ENCODE measurements at places on chromosomes 1 and 21.

GRCh38 chr1:90135286-90135685, 140.4 kb downstream of the ZNF326 start:
- H3K36me3 ChIP-seq = no peaks in the 10 kb centered on the region
- no peak for DNase-seq
- no peaks in the 10 kb centered on the region for H3K27me3 ChIP-seq
- H3K4me1 ChIP-seq = no peaks in the 10 kb centered on the region
- H3K4me3 ChIP-seq = no peak overlapping the region

DNA sequence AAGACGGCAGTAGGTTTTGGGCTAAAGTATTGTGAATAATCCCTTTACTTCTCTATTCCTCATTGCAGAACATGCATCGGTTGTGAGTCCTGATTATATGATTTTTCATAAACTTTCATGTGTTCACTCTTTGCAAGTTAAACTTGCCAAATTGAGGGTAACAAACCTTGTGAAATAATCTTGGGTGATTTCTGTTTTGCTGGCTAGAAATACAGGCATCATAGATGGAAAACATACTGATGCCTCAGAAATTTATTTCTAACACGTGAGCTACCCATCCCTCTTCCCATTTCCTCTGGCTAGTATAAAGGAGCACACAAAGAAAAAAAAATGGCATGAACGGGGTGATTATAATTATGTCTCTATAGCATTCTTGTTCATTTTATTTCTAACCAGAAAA, 39.6 kb downstream of the RGS5 start:
- no peaks in the 10 kb centered on the region for H3K36me3 ChIP-seq
- H3K27me3 ChIP-seq = no peaks in the 10 kb centered on the region
- H3K4me3 ChIP-seq = no peak overlapping the region
- H3K4me1 ChIP-seq = no peaks in the 10 kb centered on the region

DNA sequence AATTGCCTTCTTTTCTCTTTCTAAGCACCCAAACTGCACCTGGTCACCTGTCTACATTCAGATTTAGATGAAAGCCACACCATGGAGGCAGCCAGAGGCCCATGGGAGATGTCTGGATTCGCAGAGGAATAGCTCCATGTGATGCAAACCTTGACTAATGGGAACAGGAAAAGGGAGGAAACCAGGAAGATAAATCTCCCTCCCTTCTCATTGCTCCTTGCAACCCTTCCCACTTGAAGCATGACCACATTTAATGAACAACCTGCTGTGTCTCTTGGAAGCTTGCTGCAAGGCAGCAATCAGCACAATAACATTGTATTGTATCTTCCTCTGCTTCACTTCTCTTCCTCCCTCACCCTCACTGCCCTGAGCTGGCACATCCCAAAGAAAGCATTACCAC, 42.6 kb upstream of the KLF17 start:
- H3K4me3 ChIP-seq = no peak overlapping the region
- no peaks in the 10 kb centered on the region for H3K36me3 ChIP-seq
- no peaks in the 10 kb centered on the region for H3K27me3 ChIP-seq
- no peak overlapping the region for H3K27ac ChIP-seq
- no peaks in the 10 kb centered on the region for H3K4me1 ChIP-seq

- no peak for DNase-seq
- H3K27ac ChIP-seq = no peak overlapping the region
- H3K27me3 ChIP-seq = no peaks in the 10 kb centered on the region
- peaks cover 19% of the 10 kb centered on the region for H3K4me1 ChIP-seq
Measured at GRCh38 chr1:204659056-204659455, 26.5 kb downstream of the LRRN2 start.

DNA sequence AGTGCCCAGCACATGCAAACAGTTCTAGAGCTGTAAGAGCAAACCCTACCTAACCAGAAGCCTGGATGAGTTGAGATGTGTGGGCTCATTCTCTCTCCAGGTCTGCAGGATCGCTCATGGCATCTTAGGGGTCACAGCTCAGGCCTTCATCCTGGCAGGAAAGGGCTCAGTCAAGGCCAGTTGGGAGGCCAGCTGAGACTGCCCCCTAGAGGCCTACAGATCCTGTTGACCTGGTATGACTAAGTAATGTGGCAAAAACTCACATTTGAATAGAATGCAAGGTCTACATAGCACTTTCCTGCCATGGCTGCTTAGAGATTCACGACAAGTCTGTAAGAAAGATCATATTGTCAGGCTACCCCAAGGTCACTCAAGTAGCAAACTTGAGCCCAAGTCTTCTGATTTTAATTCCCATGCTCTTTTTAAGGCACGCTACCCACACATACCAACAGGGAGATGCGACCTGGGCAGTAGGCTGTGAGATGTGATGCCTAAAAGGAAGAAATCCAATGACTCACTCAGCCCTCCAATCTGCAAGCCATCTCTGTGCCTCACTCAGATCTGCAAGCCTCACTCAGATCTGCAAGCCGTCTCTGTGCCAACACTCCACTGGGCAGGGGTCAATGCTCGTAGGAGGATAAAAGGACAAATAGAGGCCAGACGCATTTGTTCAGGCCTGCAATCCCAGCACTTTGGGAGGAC, 5.1 kb upstream of the CAPN8 start:
- H3K27me3 ChIP-seq = no peaks in the 10 kb centered on the region
- DNase-seq = no peak
- H3K36me3 ChIP-seq = no peaks in the 10 kb centered on the region
- no peaks in the 10 kb centered on the region for H3K4me1 ChIP-seq
- no peak overlapping the region for H3K4me3 ChIP-seq

DNA sequence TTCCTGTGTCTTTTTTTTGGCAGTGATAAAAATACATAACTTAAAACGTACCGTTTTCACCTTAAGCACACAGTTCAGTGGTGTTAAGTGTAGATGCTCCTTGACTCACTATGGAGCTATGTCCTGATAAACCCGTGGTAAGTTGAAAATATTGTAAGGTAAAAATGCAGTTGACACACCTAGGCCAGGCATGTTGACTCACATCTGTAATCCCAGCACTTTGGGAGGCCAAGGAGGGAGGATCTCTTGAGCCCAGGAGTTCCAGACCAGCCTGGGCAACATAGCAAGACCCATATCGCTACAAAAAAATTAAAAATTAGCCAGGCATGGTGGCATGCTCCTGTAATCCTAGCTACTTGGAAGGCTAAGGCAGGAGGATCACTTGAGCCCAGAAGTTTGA, 73.6 kb upstream of the COG2 start:
- no peak overlapping the region for H3K27ac ChIP-seq
- H3K4me3 ChIP-seq = no peak overlapping the region
- H3K27me3 ChIP-seq = no peaks in the 10 kb centered on the region
- H3K4me1 ChIP-seq = peaks cover 10% of the 10 kb centered on the region

- H3K36me3 ChIP-seq = peaks cover 60% of the 10 kb centered on the region
- no peaks in the 10 kb centered on the region for H3K27me3 ChIP-seq
- peak overlapping the region; percentile 52 for H3K27ac ChIP-seq
- DNase-seq = no peak
Measured at GRCh38 chr1:21891621-21892479, 45.3 kb downstream of the HSPG2 start.

- no peaks in the 10 kb centered on the region for H3K4me1 ChIP-seq
- no peaks in the 10 kb centered on the region for H3K27me3 ChIP-seq
- H3K4me3 ChIP-seq = no peak overlapping the region
Measured at GRCh38 chr1:223774134-223774814, 61.9 kb downstream of the CAPN2 start.

DNA sequence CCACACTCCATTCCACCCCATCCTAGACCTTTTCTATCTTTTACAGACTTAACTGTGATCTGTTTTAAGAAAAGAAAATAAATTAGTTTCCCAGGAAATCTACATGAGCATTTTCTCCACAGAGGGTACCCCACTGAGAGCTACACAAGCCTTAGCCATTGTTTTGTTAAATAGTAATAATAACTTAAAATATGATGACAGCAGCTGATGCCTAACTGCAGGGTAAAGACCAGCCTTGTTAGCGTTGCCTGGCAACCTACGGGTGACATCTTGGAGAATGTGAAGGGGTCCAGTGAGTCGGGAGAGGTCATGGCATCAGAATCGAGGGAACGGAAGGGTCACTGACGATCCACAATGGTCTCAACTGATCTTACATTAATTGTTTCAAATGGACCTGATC, 233.2 kb upstream of the PBX1 start:
- peak; percentile 12 for DNase-seq
- H3K27me3 ChIP-seq = no peaks in the 10 kb centered on the region
- H3K4me1 ChIP-seq = peaks cover 5% of the 10 kb centered on the region
- H3K36me3 ChIP-seq = no peaks in the 10 kb centered on the region
- no peak overlapping the region for H3K27ac ChIP-seq
- H3K4me3 ChIP-seq = no peak overlapping the region

DNA sequence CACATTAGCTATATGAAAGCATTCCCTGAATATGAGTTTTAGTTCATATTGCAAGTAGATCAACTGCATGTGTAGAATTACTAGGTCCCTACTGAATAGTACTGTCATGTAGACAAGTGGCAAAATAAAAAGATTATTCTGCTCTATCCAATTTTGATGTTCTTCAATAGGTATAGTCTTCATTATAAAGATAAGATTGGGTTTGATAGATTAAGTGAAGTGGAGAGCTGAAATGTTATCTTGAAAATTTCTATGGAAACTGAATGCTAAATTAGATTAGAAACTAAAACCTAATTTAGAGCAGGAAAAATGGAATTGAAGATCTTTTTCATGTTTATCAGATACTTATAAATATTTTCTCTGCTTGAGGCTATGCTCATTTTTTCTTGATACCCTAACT, 1610.0 kb downstream of the BRINP3 start:
- no peak overlapping the region for H3K27ac ChIP-seq
- H3K4me1 ChIP-seq = no peaks in the 10 kb centered on the region
- H3K27me3 ChIP-seq = no peaks in the 10 kb centered on the region
- no peaks in the 10 kb centered on the region for H3K36me3 ChIP-seq
- DNase-seq = peak; percentile 19
- no peak overlapping the region for H3K4me3 ChIP-seq

- H3K27ac ChIP-seq = peak overlapping the region; percentile 48
- peaks cover 6% of the 10 kb centered on the region for H3K4me1 ChIP-seq
- no peak for DNase-seq
Measured at GRCh38 chr1:8016210-8016894, 9.8 kb downstream of the ERRFI1 start.

DNA sequence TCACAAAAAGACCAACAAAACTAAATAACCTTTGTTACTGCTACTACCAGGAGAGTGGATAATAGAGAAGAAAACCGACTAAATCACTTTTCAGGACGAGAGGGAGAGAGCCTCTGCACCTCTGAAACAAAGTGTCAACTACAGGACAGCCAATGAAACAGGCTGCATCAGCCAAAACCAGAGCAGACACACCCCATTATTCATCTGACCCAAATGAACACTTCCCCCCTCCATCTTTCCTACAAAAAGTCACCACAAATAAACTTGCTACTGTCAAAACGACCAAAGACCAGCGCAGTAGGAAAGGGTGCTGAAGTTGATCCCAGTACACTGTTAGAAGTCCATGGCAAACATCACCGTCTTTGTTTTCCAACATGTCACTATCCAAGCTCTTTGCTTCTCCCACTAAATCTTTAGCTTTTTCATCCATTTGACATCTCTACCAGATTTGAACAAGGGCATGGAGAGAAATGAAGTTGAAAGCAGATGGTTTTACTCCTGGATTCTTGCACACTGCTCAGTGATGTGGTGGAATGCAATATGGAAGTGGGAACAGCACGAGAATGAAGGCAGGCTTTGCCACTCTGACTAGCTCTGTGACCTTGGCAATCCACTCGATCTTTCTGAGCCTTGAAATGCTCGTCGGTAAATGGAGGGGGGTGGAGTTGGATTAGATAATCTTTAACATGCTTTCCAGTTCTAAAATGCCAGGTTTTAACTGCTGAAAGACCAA, 20.5 kb downstream of the DSTYK start:
- no peak overlapping the region for H3K27ac ChIP-seq
- no peaks in the 10 kb centered on the region for H3K27me3 ChIP-seq
- peaks cover 5% of the 10 kb centered on the region for H3K36me3 ChIP-seq

DNA sequence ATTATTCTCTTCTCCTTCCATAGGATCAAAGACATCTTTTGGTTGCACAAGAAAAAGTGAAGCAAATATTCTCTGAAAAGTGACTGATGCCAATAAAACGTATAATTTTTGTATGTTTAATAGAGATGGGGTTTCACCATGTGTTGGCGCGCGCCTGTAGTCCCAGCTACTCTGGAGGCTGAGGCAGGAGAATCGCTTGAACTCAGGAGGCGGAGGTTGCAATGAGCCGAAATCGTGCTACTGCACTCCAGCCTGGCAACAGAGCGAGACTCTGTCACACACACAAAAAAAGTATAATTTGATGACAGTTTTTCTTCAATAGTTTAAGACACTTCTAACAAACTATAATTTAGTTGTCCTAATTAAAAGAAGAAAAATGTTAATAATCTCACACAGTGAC, 23.8 kb downstream of the ANP32E start:
- peaks cover 6% of the 10 kb centered on the region for H3K4me1 ChIP-seq
- no peaks in the 10 kb centered on the region for H3K36me3 ChIP-seq
- H3K27ac ChIP-seq = no peak overlapping the region
- H3K27me3 ChIP-seq = no peaks in the 10 kb centered on the region

GRCh38 chr1:3318329-3318728, 136.1 kb upstream of the ARHGEF16 start:
- DNase-seq = no peak
- H3K27ac ChIP-seq = no peak overlapping the region
- peaks cover 62% of the 10 kb centered on the region for H3K4me1 ChIP-seq
- H3K27me3 ChIP-seq = peaks cover 24% of the 10 kb centered on the region
- H3K4me3 ChIP-seq = no peak overlapping the region
- H3K36me3 ChIP-seq = peaks cover 2% of the 10 kb centered on the region

GRCh38 chr1:85311818-85312217, 35.4 kb upstream of the BCL10 start:
- H3K27ac ChIP-seq = no peak overlapping the region
- H3K4me3 ChIP-seq = no peak overlapping the region
- H3K36me3 ChIP-seq = no peaks in the 10 kb centered on the region

- H3K27me3 ChIP-seq = no peaks in the 10 kb centered on the region
- DNase-seq = no peak
- H3K36me3 ChIP-seq = no peaks in the 10 kb centered on the region
Measured at GRCh38 chr1:8825985-8826481, 8.6 kb upstream of the RERE start.

- no peak for DNase-seq
- H3K36me3 ChIP-seq = no peaks in the 10 kb centered on the region
- peaks cover 9% of the 10 kb centered on the region for H3K27me3 ChIP-seq
- no peak overlapping the region for H3K27ac ChIP-seq
Measured at GRCh38 chr1:235652364-235652763, 2.8 kb upstream of the GNG4 start.

DNA sequence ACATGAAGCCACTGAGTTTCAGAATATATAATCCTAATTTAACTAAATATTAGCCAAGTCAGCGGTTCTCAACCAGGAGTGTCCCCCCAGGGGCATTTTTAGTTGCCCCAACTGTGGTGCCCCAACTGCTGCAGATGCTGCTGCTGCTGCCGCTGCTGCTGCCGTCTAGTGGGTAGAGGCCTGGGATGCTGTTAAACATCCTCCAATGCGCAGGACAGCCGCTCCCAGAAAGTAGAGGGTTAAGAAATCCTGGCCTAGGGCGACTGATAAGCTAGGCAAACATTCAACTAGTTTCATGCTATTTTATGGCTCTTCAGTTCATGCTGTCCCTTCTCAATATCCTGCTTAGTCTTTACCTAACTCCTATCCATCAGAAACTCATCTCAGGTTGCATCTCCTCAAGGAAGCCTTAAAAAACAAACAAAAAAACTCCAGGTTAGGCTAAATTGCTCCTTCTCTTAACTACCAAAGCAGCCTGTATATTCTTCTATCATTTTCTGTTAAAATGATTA, 9.9 kb upstream of the DCAF6 start:
- no peaks in the 10 kb centered on the region for H3K27me3 ChIP-seq
- H3K36me3 ChIP-seq = no peaks in the 10 kb centered on the region
- peaks cover 3% of the 10 kb centered on the region for H3K4me1 ChIP-seq
- no peak for DNase-seq
- H3K4me3 ChIP-seq = no peak overlapping the region

- DNase-seq = no peak
- no peaks in the 10 kb centered on the region for H3K36me3 ChIP-seq
- H3K4me1 ChIP-seq = peaks cover 3% of the 10 kb centered on the region
- H3K27ac ChIP-seq = no peak overlapping the region
- peaks cover 3% of the 10 kb centered on the region for H3K27me3 ChIP-seq
Measured at GRCh38 chr1:81430236-81430938, 370.3 kb upstream of the ADGRL2 start.
